ENCODE measurements at places on chromosomes 6 and 20.

- DNase-seq = no peak
Observed at GRCh38 chr6:22194188-22194921, 102.5 kb downstream of the PRL start.

- no peak for DNase-seq
Observed at GRCh38 chr6:45951321-45952167, 64.1 kb downstream of the CLIC5 start.

DNA sequence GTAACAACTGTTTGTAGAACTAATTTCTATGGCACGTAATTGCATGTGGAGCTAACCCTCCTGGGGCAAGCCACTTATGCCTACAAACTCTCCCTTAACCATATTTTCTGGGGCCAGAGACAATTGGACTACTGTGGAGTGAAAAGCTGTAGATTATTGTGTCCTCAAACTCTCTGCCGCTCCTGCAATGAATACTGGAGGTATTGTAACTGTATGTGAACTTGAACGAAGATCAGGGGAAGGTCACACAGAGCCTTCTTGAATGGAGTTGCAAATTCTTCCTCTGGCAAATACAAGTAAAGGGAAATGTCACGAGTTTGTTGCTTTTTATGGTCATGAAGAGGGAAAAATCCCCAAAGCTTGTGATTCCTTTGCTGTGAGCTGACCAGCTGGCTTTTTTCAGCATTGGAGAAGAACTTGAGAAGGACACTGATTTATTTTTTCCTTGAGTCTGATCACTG lies 18.2 kb downstream of the AKAP12 start:
- DNase-seq = no peak

GRCh38 chr6:79425589-79426311 lies 111.5 kb downstream of the LCA5 start:
- no peak for DNase-seq

GRCh38 chr6:73308712-73309534 lies 45.2 kb downstream of the DPPA5 start:
- DNase-seq = no peak

- DNase-seq = no peak
Observed at GRCh38 chr6:104640150-104640700, 219.5 kb downstream of the HACE1 start.

GRCh38 chr20:31446084-31446819 lies 5.8 kb downstream of the DEFB123 start:
- no peak for DNase-seq

- no peak for DNase-seq
Observed at GRCh38 chr6:152943260-152943897, 39.5 kb downstream of the FBXO5 start.

DNA sequence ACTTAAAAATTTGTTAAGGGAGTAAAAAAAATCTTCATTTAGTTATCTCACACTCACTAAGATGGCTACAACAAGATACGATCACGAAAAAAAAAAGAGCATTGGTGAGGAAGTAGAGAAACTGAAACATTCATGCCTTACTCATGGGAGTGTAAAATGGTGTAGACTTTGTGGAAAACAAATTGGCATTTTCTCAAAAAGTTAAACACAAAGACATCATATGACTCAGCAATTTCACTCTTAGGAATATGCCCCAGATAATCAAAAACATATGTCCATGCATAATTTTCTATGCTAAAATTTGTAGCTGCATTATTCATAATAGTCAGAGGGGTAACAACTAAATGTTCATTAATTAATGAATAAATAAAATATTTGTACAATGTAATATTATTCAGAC lies 120.9 kb upstream of the IRAK1BP1 start:
- no peak for DNase-seq

- DNase-seq = no peak
Observed at GRCh38 chr20:19522071-19522801, 235.8 kb upstream of the RIN2 start.

DNA sequence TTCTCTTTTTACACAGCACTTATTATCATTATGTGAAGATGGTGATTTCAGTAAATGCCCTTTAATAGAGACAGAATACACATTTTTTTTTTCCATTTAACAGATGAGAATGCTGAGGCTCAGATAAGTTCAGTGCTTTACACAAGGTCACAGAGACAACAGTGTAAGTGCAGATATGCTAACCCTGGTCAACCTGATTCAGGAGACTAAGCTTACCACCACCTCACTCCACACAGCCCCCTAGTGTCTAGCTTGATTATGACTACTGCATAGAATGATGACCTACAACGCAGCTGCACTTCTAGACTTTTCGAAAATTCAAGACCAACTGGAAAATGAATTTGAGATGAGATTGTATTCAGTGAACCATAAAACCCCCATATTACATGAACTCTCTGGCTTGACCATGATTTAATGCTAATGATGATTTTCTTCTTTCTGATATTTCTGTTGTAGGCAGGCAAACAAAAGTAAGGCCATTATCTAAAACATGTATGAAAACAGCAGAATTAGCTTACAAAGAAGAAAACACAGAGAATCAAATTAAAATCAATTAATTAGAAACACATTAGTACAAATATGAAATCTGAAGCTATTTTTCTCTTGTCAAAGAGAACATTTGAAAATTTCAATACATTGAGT lies 212.1 kb upstream of the PHACTR1 start:
- DNase-seq = no peak

DNA sequence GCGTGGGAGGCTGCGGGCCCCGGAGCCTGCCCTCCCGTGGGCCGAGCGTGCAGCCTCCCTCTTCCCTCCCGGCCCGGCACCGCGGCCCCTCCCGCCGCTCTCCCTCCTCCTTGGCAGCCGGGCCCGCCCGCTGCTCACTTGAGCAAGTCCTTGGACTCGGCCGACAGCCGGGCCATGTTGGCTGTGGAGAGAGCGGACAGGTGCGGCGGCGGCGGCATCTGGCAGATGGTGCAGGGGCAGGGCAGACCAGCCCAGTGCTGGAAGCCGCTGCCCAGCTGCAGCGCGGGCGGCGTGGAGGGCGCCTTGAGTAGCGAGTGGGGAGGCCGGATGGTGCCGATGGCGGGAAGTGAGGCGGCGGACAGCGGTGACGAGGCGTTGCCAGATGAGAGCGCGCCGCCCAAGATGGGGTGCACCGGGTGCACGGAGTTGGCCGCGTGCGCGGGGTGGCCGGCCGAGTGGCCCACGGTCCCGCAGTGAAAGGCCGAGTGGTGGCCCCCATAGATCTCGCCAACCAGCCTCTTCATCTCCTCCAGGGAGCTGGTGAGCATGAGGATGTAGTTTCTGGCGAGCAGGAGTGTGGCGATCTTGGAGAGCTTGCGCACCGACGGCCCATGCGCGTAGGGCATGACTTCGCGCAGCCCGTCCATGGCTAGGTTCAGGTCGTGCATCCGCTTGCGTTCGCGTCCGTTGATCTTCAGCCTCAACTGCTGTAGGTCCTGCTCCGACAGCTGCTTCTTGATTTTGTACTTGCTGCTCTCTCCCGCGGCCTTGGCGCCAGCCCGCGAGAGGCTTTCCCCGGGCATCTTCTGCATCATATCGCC lies 766 bp downstream of the OLIG3 start:
- no peak for DNase-seq

DNA sequence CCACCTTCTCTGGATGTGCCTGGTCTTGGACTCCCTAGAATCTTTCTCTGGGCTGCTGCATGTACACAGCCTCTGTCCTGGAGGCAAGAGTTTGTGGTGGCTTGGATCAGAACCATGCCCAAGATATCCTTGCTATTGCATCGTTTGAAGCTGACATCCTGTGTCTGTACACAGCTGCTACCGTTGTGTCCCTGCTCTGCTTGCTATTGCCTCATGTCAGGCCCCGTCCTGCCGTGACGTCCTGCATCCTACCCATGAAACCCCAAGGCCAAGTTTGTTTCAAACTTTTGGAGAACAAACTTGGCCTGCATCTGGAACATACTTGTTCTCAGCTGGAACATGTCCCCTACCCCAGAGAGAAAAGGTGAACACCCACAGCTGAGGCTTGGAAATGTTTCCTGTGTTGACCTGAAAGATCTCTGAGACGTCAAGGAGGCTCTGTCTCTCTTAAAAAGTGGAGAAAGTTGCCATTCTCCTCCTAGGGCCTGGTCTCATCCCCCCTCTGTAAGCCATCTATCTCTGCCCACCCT lies 78.1 kb downstream of the HFE start:
- no peak for DNase-seq

DNA sequence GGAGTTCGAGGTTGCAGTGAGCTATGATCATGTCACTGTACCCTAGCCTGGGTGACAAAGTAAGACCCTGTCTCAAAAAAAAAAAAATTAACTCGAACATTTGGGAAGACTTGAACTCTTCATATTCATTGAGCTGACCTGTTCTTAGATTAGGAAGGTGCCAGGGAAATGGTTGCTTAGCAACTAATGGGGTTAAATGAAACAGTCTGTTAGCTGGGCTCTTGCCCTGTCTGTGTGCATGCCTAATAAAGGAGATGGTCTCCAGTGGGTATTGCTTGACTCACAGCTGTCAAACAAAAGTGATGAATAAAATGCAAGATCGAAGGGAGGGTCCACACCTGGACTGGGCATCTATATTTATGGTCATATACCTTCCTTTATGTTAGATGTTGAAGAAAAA lies 101.8 kb downstream of the KLHL32 start:
- no peak for DNase-seq

DNA sequence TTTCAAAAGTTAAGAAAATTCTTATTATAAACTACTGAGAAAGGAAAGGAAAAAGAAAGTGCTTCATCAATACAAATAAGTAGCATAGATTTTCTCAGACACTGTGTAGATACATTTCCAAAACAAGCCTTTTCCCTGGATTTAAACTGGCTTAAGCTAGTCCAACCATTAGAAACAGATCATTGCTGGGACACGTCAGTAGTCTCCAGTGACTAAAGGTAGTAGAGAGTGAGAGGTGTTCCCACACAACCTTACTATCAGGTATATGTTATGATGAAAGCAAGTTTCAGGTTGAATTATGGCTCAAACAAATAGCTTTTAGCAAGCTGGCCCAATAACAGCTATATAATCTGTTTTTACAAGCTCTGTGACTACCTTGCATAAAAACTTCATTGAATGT lies 47.3 kb upstream of the SLC2A12 start:
- DNase-seq = no peak

- no peak for DNase-seq
Observed at GRCh38 chr20:20734475-20734948, 22.1 kb upstream of the RALGAPA2 start.

DNA sequence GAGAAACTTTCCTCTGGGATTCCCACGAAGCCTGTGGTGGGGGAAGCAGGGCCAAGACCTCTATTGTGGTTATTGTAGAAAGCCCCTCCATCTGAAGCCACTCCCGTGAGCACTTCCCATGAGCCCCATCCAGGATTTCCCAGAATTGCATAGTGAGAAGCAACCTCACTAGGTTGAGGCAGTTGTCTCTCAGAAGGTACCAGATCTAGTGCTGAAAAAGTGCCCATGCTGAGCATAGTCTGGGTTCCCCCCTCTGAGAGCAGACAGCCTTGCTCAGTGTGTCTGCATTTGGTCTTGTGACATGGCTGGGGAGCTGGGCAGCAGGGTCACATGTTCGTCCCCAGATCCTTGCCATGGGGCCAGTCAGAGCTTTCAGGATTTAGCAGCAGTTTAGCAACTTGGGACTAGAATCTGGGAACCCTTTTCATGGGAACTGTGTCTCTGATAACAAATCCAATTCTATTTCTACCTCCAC lies 38.6 kb downstream of the SLC9A8 start:
- DNase-seq = no peak

GRCh38 chr6:36625158-36625919 lies 31.2 kb downstream of the SRSF3 start:
- no peak for DNase-seq

GRCh38 chr6:69802995-69803394 lies 6.2 kb upstream of the LMBRD1 start:
- DNase-seq = no peak

GRCh38 chr6:135743476-135743875 lies 108.0 kb upstream of the PDE7B start:
- DNase-seq = no peak

DNA sequence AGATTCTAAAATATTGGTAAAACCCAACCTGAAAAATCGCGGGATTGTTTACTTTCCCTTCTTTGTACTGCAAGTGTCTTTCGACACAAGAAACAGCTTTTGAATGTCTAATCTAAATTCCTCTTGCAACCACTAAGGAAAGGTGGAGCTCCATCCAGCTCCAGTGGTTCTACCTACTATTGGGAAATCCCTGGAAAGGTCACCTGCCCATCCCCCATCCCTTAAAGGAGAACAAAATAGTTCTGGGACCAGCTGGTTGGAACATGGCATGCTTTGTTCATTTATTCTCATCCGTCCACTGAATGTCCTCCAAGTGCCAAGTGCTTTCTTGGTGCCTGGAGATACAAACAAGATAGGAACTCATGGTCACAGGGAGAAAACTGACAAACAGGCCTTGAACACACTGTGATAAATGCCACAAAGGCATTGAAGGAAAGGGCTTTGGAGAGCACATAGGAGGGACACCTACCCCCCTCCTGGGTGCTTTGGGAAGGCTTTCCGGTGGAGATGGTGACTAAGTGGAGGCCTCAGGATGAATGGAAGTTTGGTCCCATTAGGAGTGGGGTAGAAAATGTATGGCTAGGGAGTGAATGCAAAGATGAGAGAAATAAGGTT lies 2.3 kb upstream of the CITED2 start:
- no peak for DNase-seq

DNA sequence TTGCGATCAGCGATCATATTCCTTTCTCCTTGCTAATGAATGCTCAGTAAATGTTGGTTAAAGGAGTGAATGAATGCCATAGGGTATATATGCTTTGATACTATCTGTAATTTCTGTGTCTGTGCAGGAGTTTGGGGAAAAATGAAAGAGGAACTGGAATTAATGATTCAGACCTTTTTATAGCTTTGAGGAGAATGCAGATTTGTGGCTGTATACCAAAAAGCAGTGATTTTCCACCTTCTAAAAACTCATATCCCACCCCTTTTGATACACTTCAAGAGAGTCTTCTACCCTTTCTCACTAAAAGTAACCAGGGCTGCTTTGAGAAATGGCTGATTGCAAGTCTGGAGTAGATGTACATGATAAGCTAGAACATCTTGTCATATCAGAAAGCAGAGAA lies 26.6 kb upstream of the SUMO4 start:
- DNase-seq = no peak

DNA sequence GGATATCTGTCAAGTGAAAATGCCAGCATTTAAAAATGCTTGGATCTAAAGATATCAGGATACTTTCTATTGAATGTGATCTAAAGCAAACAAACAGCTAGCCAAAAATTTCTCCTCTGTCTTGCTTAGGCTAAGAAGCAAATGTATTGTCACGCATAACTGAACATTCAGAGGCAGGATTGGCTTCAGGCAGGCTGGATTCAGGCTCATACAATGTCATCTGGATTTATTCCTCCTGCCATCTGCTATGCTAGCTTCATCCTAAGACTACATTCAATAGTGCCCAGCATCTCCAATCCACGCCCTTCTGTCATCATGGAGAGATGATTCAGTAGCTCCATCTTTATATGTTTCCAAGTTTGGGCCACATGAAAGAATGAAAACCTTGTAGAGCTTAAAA lies 27.1 kb downstream of the PFDN4 start:
- DNase-seq = no peak
